ENCODE measurements at places on chromosomes 6 and 20. TPM values are rescaled to one million over a fixed set of nuclear protein-coding genes. Genes with fewer than 3 reads are reported as not detected.

The DAAM2 gene
- total RNA-seq = 16.1 TPM

The CALHM4 gene
- total RNA-seq = 0.32 TPM

The RGS17 gene
- 0.05 TPM for total RNA-seq

The HRH3 gene
- not detected for total RNA-seq

The LPA gene
- total RNA-seq = not detected

The TREML1 gene
- not detected for total RNA-seq

The ULBP1 gene
- total RNA-seq = 0.17 TPM

The SLC13A3 gene
- 0.12 TPM for total RNA-seq

The GRM1 gene
- 1.3 TPM for total RNA-seq

The SRSF3 gene
- total RNA-seq = 123 TPM

The NOX3 gene
- total RNA-seq = not detected

The SEMG1 gene
- not detected for total RNA-seq

The C2 gene
- 5.8 TPM for total RNA-seq

The SPATA25 gene
- total RNA-seq = 1.1 TPM

The FNDC1 gene
- 1.9 TPM for total RNA-seq

The OR2J3 gene
- not detected for total RNA-seq

The LRFN2 gene
- total RNA-seq = not detected

The DEFB112 gene
- total RNA-seq = not detected

The TMEM14B gene
- 115 TPM for total RNA-seq

The MCCD1 gene
- not detected for total RNA-seq

The DACT2 gene
- total RNA-seq = 0.92 TPM

The PDE7B gene
- 24.5 TPM for total RNA-seq

The DLK2 gene
- total RNA-seq = 1.2 TPM

The SEL1L2 gene
- total RNA-seq = 0.40 TPM

The THBS2 gene
- total RNA-seq = 10.7 TPM

The PBOV1 gene
- not detected for total RNA-seq

The NOL7 gene
- 50.2 TPM for total RNA-seq

The BEND3 gene
- 1.2 TPM for total RNA-seq

The MLIP gene
- 436 TPM for total RNA-seq

The TUBB1 gene
- total RNA-seq = 0.30 TPM

The PTCRA gene
- not detected for total RNA-seq

The VGLL2 gene
- not detected for total RNA-seq

The NRN1 gene
- 13.7 TPM for total RNA-seq

The OTOR gene
- total RNA-seq = not detected
